ENCODE measurements at places on chromosomes 2 and 18.

- peak; percentile 85 for DNase-seq
Measured at GRCh38 chr2:20052861-20053281, 1.4 kb upstream of the LAPTM4A start.

DNA sequence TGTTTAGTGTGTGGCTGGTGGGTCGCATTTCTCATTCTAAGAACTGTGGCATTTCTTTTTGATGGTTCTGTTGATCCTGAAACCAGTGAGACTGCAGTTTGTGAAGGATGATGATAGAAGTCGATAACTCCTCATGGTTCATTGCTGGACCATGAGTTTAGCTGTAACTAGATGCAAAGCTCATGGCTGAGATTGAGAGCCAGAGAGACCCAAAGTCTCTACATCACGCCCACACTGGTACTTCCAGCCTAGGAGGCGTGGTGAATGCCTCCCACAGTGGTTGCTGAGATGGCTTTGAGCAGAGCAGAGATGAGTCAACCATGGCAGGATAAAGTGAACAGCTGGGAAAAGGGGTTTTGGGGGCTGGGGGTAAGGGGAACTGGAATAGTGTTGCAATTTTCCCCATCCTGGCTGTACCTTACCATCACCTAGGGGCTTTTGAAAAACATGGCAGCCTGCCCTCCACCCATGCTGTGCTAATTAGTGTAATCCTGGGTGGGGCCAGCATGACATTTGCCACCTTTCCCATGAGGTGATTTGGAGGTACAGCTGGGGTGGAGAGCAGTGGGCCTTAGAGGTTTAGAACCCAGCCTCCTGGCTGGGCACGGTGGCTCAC lies 24.1 kb downstream of the INPP4A start:
- DNase-seq: no peak

- DNase-seq: no peak
Measured at GRCh38 chr18:62289047-62289446, 36.1 kb upstream of the TNFRSF11A start.

DNA sequence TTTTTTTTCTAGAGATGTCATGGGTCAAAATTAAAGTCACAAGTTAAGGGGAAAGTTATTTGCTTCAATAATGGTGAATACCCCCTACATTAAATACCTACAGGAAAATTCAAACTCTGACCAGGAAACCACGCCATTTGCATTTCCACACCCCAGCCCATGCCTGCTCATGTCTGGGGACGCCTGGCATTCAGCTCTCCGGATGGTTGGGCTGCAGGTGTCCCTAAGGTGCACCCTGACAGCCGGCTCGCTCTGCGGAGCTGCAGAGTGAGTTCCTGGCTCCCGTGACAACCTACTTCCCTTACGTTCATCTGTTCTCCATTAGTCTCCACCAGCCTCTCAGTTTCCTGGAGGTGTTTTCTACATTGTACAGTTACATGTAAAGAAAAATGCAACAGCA lies 122.7 kb upstream of the RIOK3 start:
- no peak for DNase-seq

DNA sequence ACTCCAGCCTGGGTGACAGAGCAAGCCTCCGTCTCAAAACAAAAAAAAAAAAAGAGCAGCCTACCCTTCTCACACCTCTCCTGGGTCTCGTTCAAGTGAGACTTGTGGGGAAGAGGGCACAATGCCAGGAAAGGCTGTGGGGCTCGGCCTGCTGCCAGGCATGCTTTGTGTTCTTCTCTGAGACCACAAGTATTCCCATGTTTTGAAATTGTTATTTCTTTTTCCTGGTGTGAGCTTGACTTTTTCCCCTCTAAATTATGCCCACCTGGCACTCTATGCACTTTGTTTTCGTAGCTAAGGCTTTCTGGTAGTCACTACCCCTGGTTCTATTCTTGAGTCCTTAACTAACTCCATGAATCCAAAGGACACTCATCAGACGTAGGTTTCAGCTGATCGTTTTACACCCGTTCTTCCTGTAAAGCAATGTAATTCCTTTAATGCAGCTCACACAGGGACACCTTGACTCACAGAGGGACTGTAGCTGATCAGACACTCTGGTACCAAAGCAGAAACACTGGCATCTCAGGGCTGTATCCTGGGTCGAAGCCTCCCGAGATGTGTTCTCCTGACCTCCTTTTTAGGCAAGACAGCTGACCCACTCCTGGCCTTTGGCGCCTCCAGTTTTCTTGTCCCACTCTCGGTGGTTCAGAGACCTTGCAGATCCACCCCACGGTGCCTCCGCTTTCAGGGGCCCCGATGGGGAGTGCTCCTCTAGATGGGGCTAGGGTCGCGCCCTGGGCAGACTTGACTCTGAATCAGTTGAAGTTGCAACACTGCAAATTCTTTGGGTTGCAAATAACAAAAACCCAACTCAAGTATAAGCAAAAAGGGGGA lies 193.3 kb upstream of the AGAP1 start:
- DNase-seq: peak; percentile 86

DNA sequence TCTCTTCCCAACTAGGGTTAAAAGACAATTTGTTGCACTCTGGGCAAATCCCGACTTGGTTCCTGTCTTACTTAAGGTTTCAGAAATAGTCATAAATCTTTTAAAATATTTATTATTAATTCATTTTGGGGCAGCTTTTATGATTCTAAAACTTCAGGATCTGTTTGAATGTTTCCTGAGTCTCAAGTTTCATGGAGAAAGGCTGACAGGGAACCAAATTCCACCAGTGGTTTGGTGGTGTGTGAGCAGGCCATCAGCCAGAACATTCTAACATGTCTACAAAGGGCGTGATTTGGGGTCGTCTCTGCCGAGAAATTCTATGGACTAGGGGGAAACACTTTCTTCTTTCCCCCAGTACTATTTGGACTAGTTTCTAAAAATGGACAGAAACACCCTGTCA lies 366.4 kb downstream of the ZNF521 start:
- peak; percentile 28 for DNase-seq

GRCh38 chr2:142515493-142515892 lies 362.0 kb upstream of the KYNU start:
- no peak for DNase-seq

DNA sequence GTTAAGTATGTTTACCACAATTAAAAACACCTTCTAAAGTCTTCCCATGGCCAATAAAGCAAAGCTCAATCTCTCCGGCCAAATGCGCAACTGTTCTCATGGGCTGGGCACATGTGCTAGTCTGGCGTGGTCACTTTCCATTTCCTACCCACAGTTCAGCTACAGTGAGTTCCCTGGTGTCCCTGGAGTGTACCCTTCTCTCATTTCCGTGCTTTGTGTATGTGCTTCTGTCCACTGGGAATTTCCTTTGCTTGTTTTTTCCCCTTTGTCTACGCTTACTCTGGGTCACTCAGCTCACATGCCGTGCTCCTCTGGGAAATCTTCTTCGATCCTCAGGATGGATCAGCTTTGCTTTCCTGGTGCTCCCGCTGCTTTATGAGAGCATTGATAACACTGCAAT lies 69.6 kb upstream of the GYPC start:
- no peak for DNase-seq

DNA sequence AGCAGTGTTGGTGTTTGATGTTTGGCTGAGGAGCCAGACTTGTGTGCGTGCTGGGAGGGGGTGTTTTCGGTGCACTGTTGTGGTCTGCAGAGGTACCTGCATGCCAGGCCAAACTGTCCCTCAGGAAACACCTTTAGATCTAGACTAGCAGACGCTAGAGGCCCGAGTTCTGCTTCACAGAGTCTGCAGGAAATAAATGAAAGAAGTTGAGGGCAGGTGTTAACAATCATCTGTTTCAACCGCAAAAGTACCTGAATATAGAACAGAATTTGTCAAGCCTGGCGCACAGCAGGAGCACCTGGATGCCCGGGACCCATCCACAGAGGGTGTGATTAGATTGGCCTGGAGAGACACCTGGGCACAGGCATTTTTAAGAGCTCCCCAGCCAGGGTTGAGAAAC lies 40.5 kb upstream of the REL start:
- no peak for DNase-seq

All from AG10803 (cell line).